ENCODE measurements at places on chromosomes 2 and 18. TPM values are rescaled to one million over a fixed set of nuclear protein-coding genes. Genes with fewer than 3 reads are reported as not detected.
A peak's percentile ranks its signal among the peaks of the same experiment; 100 is the strongest.

GRCh38 chr2:170530284-170530745 is 184.8 kb upstream of the SP5 start:
- DNase-seq, result no peak

DNA sequence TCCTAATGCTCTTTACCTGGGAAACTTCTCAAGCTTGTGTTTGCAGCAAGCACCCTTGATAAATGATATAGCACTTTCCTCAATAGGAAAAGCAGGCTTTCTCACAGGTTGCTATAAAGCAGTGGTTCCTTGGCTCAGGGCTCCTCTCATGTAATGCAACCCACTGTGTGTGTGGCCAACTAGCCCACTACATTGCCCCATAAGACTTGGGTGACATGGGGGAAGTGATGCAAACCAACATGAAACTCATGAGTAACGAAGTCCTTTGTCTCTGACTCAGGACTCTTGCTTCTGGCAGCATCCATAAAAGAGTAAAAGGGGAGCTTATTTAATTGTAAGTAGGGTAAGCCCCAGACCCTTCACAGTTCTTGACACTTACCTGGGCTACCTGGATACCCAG is 106.9 kb downstream of the COL4A4 start:
- DNase-seq, result no peak

- DNase-seq, result no peak
Measured at GRCh38 chr2:209830722-209831465, 59.3 kb downstream of the UNC80 start.

DNA sequence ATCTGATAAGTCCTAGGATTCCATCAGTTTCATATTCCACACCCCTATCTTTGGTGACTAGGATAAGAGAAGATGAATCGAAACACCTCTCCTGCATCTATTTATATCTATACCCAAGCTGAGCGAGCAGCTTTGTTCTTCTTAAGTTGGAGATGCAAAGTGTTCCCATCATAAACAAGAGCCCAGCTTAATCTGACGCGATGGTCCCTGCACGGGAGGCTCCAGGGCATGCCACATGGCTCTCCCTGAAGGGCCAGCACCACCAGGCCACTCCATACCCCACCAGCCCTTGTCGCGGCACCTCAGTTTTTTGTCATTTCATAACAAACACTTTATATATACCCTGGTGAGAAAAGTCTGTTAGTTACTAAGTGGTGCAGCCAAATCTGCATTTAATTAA is 255.3 kb downstream of the L3MBTL4 start:
- DNase-seq, result no peak

GRCh38 chr2:147500229-147500628 is 344.6 kb upstream of the ACVR2A start:
- peak; percentile 10 for DNase-seq

GRCh38 chr2:191180713-191181112 is 29.9 kb upstream of the STAT4 start:
- DNase-seq, result no peak

- no peak for DNase-seq
Measured at GRCh38 chr18:9838144-9838877, 47.5 kb upstream of the TXNDC2 start.

- DNase-seq, result no peak
Measured at GRCh38 chr2:97966545-97967215, 29.1 kb downstream of the TMEM131 start.

- no peak for DNase-seq
Measured at GRCh38 chr18:47882641-47883040, 47.8 kb downstream of the SMAD2 start.

DNA sequence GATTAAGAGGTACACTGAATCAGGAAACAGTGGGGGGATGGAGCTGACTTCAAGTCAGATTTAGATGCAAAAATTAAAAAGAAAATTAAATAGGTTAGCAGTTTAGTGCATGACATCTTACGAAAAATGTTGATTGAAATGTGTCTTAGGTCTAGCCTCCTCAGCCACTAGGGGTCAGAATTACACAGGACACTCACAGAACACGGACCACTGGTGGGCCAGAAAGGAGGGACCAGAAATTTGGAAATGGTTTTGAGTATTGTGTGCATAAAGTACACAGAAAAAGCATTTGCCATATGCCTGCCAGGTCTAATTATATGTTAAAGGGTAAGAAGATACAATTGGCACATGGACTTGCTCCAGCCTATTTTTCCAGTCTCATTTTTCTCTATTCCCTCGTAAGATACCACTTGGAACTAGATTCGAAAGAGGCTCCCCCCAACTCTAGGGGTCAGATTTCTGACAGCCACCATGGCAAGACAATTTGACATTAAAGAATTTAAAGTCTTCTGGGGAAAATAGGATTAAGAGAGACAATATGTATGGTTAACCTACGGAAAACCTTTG is 550.2 kb upstream of the SETBP1 start:
- DNase-seq, result no peak

The DQX1 gene
- total RNA-seq, result 0.39 TPM

The SEMA4F gene
- total RNA-seq, result 5.5 TPM

The STAM2 gene
- 15.9 TPM for total RNA-seq

The IRS1 gene
- 1.9 TPM for total RNA-seq

The CYS1 gene
- 0.78 TPM for total RNA-seq
